AG04450 (cell line): ENCODE measurements at places on chromosomes 6 and 20.

- DNase-seq = no peak
Measured at GRCh38 chr6:55868771-55869479, 6.5 kb downstream of the BMP5 start.

GRCh38 chr20:36467076-36467999, 74.0 kb upstream of the MYL9 start:
- DNase-seq = no peak

DNA sequence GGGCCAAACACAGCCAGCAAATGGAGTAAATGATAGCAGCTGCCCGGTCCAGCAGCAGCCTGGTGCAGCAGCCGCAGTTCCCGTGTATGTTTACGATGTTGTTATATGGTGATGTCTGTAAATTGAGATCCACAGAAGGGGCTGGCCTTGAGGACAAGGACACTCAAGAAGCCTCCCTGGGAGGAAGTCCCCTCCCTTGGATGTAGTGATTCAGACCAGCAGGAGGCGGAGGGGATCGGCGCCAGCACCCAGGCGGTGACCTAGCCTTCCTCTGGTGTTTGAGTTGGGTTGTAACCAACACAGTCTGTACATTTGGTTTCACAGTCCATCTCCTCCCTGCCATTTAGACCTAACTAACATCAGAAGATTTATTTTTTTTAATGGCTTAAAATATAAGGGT, 187.8 kb downstream of the SYNDIG1 start:
- DNase-seq = no peak

DNA sequence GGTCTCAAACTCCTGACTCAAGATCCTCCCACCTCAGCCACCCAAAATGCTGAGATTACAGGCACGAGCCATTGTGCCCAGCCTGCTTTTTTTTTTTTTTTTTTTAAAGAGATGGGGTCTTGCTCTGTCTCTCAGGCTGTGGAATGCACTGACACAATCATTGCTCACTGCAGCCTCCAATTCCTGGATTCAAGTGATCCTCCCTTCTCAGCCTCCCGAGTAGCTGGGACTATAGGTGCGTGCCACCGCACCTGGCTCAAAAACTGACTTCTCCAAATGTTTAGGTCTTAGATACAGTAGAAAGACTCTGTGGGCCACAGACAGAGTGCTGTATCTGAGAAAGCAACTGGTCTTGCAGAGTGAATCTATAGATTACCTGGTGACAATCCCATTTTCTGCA, 31.1 kb upstream of the SLC4A11 start:
- no peak for DNase-seq

- DNase-seq = peak; percentile 52
Measured at GRCh38 chr6:149895048-149895590, 2.8 kb downstream of the RAET1E start.

DNA sequence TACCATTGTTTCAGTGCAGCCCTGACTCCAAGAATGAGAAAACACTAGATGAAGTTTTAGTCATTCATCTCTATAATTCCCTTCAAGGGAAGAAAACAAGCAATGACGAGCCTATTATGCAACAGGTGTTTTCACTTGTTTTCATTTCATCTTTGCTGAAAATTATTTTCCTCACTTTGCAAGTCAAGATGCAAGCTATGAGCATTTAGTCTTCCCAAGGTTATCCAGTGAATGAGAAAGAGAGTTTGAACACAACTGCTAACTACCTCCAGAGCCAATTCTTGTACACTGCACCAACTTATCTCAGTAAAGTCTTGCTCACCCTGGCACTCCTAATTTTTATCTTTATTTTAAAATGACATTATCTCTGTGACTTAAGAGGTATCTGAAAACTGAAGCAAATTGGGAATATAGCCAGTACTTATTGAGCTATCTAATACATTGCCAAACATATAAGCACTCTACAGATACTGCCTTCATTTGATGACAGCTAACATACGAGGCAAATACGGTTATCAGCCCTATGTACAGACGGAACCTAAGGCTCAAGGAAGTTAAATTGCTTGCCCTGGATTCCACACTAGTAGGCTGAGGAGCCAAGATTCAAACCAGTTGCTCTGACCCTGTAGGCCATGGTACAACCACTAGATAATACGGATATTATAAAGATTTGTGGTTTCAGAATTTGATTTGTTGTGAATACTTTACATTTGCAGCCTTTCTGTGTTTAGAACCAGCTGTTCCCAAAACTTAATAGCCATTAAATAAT, 36.8 kb downstream of the MOXD1 start:
- no peak for DNase-seq

DNA sequence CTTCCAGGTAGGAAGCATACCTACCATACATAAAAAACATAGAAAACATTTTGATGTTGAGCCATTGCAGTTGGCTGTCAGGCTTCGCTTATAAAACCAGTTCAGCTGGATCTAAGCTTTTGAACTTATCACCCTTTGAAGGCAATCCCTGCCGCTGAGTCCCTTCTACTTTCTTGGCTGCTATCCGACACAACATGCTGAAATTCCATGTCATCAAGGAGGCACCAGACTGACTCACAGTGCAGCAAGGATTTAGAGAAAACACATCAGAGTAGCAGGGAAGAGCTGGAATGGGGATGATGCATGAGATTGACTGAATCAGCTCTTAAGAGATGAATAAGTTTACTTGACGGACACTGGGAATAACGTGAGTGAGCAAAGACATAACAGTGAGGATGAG, 135.0 kb upstream of the MAN1A1 start:
- peak; percentile 57 for DNase-seq

GRCh38 chr6:87705070-87705691, 3.1 kb upstream of the AKIRIN2 start:
- no peak for DNase-seq

DNA sequence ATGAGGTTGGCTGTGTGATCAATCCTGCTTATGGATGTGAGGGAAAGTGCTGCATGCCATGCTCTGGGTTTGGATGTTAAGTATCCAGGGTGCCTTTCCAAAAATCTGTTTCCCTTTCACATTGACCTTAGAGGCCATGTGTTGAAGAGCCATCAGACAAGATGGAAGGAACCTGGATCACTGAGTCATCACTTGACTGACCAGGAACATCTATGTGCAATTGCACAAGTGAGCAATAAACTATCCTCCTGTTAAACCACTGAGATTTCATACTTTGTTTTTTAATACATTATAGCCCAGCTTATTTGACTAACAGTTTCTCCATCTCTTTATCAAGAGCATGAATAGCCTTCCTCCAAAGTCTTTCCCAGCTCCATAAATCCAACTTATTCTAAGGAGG, 17.8 kb upstream of the TMEM14A start:
- no peak for DNase-seq

- no peak for DNase-seq
Measured at GRCh38 chr6:72931325-72931887, 293.9 kb downstream of the KHDC1L start.

DNA sequence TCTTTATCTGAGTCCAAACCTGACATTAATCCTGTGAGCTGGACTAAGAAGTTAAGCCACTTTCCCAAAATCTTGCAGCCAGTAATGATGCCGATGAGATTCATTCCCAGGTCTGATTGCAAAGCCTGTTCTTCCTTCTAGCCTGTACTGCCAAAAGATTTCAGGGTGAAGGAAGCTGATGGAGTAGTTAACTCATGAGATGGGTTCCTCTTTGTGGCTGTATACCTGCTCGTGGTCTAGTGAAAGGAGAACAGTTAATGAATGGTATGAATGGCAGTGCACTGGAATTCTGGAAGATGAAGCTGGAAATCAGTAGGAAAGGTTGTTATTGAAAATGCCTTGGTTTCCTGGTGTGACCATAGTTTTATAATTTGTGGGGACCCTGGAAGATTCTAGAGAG, 112.0 kb downstream of the FYN start:
- DNase-seq = no peak

GRCh38 chr20:57698867-57699275, 10.9 kb downstream of the PMEPA1 start:
- DNase-seq = no peak

DNA sequence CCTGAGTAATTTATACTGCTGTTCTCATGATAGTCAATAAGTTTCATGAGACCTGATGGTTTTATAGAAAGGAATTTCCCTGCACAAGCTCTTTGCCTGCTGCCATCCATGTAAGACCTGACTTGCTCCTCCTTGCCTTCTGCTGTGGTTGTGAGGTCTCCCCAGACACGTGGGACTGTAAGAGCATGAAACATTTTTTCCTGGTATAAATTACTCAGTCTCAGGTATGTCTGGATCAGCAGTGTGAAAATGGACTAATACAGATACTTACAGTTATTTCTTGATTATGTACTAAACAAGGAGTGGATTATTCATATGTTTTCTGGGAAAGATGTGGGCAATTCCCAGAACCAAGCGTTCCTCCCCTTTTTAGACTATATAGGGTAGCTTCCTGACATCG, 1.9 kb upstream of the TRIM38 start:
- no peak for DNase-seq

DNA sequence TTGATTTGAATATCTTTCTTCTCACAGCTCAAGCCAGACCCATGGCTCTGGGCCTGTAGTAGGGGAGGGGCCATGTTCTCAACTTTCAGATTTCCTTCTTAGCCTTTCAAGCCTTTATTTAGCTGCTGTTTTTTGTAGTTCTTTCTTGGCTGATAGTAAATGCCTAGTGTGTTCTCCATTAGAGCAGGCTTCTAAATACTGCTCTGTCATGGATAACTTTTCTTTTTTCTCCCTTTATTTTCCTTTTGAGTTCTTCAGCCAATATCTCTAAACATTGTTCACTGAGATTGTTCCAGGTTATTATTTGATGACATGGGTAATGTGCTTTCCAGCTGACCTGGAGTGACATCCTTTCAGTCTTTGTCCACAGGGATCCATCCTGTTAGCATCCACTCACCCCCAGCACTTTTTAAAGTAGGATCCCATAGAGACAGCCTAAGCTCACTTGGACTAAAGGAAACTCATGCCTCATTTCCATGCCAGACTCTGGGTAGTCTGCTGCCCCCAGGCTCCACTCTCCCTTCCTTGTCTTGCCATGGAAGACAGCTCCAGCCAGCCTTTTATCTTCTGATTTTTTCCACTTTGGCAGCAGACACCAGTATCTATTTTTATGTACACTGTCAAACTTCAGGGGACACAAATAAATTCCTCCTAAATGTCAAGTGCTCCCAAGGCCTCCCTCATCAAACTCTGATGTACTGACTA, 645.6 kb downstream of the RNF144B start:
- DNase-seq = no peak

GRCh38 chr6:34595332-34596184, 39.4 kb upstream of the SPDEF start:
- no peak for DNase-seq

DNA sequence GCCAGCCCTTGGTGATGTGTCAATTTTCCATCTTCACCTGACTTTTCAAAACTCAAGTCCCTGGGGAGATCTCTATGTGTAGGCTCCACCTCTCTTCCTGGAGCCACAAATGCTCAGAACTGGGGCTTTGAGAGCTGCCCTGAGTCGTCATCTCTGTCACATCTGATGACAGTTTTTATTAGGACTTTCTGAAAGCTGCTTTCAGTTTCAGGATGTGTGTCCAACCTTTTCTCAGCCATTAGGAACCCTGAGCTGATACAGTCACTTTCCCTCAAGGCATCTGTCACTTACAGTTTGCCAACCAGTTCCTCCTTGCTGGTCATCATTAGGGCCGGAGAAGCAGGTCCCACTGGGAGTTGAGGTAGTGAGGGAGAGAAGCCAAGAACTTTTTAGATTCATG, 365.9 kb upstream of the CHD6 start:
- DNase-seq = no peak

DNA sequence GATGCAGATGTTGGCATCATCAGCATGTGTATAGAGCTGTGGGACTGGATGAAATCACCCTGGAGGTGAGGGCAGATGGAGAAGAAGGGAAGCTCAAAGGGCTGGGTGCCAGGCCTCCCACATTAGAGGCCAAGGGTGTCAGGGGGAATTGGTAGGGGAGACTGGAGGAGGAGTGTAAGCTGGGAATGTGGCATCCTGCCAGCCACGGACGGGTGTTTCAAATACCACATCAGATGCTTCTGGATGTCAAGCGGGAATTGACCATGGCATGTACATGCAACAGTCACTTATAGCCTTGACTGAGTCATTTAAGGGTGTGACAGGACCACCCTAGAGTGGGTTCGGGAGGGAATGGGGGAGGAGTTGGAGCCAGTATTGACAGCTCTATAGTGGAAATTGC, 9.6 kb downstream of the ERGIC3 start:
- DNase-seq = no peak

DNA sequence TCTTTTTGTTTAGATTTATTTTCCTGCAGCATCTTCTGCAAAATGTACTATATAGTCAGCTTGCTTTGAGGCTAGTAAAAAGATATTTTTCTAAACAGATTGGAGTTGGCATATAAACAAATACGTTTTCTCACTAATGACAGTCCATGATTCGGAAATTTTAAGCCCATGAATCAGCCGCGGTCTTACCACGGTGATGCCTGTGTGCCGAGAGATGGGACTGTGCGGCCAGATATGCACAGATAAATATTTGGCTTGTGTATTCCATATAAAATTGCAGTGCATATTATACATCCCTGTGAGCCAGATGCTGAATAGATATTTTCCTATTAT, 3.2 kb downstream of the FOXC1 start:
- no peak for DNase-seq

GRCh38 chr6:112232845-112233256, 21.5 kb downstream of the LAMA4 start:
- DNase-seq = peak; percentile 51

DNA sequence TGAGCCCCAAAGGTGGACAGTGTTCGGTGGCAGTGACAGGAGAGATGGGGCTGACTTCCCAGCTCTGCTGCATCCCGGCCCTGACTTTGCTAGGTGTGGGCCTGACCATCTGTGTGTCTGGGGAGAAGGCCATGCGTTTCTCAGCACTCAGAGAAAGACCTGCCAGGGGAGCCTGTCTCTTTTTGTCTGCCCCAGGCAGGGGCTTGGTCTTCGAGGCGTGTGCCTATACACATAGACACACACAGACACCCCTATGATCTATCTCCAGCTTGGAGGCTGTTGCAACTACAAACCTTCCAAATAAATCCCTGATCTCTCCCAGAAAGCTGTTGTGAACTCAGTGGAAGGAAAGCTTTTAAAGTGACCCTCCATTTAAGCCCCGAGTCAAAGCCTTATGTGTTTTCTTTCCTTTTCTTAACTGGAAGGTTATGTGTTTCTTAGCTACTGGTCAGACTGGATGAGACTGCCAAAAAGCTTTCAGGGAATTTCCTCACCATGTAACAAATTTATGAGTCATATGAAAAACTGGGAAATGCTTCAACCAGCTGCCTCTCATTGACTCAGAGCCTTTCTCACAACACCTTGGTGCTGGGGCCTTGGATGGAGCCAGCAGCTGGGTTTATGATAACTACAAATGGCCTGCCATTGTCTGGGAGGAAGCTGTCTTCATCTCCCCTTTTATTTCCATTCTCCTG, 102.6 kb downstream of the CDC5L start:
- DNase-seq = peak; percentile 91

GRCh38 chr20:21702553-21703470, 2.7 kb upstream of the PAX1 start:
- DNase-seq = no peak

- no peak for DNase-seq
Measured at GRCh38 chr6:43953794-43954310, 173.4 kb downstream of the MRPL14 start.
